ENCODE measurements at places on chromosomes 4 and X. TPM values are rescaled to one million over a fixed set of nuclear protein-coding genes. Genes with fewer than 3 reads are reported as not detected.

DNA sequence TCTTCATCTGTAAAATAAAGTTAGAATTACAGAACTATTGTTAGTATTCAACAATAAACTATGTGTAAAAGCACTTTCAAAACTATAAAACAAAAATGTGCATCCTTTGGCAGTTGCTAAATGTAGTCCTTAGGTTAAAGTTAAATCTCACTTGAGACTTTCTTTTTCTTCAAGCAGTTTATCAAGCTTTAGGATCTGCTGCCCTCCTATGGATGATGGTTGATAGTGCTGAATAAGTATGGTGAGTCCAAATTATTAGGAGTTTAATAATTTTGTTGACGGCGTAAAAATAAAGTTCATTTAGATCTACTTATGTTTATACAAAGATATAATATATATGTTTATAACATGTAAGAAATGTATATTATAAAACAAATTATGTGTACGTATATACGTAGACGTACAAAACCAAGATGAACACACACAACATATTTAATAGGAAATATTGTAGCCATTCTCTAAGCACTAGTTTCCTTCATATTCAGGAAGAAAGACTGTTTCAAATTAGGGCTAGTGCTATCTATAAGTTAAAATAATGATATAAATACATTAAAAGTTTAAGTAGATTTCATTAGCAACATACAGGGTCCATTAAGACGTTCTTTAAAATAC, 22.3 kb downstream of the UGT2A2 start:
- no peak overlapping the region for H3K27ac ChIP-seq
- no peaks in the 10 kb centered on the region for H3K27me3 ChIP-seq
- H3K4me3 ChIP-seq: no peak overlapping the region
- no peaks in the 10 kb centered on the region for H3K4me1 ChIP-seq
- DNase-seq: peak; percentile 77
- no peaks in the 10 kb centered on the region for H3K36me3 ChIP-seq

DNA sequence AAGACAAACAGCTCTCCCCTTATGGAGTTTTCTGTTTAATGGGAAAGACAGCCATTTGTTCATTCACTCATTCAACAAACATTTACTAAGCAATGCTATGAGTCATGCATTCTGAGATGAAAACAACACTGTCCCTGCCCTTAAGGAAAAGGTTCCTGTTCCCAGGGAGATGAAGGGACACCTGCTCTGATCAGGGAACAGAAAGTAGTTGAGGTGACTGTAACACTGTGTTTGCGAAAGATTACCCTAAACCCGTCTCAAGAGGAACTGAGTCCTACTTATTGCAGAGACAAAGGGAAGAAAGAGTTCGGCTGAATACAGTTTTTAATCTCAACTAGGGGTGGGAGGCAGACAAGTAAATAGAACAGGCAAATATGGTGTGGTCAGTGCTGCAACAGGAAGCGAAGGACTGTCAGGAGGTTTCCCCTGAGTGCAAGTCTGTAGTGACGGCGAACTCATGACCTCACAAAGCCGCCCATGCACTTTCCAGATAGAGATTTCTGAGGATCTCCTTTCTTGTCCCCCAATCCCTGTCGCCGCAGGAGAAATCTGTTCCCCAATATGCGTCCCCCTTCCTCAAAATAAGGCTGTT, 712 bp downstream of the STX18 start:
- H3K36me3 ChIP-seq: no peaks in the 10 kb centered on the region
- no peaks in the 10 kb centered on the region for H3K27me3 ChIP-seq
- no peak for DNase-seq
- peak overlapping the region; percentile 89 for H3K4me3 ChIP-seq
- H3K4me1 ChIP-seq: peaks cover 9% of the 10 kb centered on the region

GRCh38 chrX:24495700-24496099, 30.6 kb downstream of the PDK3 start:
- peaks cover 7% of the 10 kb centered on the region for H3K4me1 ChIP-seq
- DNase-seq: no peak
- H3K4me3 ChIP-seq: no peak overlapping the region
- no peaks in the 10 kb centered on the region for H3K36me3 ChIP-seq
- no peak overlapping the region for H3K27ac ChIP-seq

Gene GNRHR
- not detected for total RNA-seq

Gene TCEAL6
- not detected for total RNA-seq

Gene JCHAIN
- total RNA-seq: 355 TPM

Gene GAB1
- 38.0 TPM for total RNA-seq

Gene ADH1C
- total RNA-seq: 9.3 TPM

Gene CXCL11
- not detected for total RNA-seq

Gene BBS12
- 9.9 TPM for total RNA-seq

- H3K4me1 ChIP-seq: no peaks in the 10 kb centered on the region
- no peak for DNase-seq
- no peak overlapping the region for H3K27ac ChIP-seq
- H3K27me3 ChIP-seq: no peaks in the 10 kb centered on the region
- H3K36me3 ChIP-seq: no peaks in the 10 kb centered on the region
These were observed 80.5 kb downstream of the CLDN34 start for GRCh38 chrX:10047631-10048030.

- H3K27me3 ChIP-seq: no peaks in the 10 kb centered on the region
- H3K27ac ChIP-seq: no peak overlapping the region
- no peak overlapping the region for H3K4me3 ChIP-seq
- no peaks in the 10 kb centered on the region for H3K36me3 ChIP-seq
- no peaks in the 10 kb centered on the region for H3K4me1 ChIP-seq
These were observed 132.8 kb upstream of the MAP9 start for GRCh38 chr4:155509555-155509954.

DNA sequence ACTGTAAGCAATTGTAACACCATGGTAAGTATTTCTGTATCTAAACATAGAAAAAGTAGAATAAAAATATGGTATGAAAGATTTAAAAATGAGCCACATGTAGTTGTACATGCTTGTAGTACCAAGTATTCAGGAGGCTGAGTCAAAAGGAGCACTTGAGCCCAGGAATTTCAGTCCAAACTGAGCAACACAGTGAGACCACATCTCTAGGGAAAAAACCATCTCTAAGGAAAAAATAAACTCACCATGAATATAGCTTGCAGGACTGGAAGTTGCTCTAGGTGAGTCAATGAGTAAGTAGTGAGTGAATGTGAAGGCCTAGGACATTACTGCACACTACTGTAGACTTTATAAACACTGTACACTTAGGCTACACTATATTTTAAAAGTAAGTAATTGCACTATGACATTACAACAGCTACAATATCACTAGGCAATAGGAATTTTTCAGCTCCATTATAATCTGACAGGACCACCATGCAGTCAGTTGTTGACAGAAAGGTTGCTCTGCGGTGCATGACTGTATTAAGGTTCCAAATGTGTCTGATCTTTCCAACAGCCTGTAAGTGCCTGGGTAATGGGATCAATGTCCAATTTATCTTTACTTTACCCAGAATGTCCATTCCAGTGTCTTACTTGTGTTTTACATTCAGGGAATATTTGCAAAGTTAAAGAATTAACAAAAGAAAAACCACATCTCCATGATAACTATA, 28.9 kb upstream of the LRBA start:
- H3K36me3 ChIP-seq: no peaks in the 10 kb centered on the region
- H3K27me3 ChIP-seq: no peaks in the 10 kb centered on the region
- no peaks in the 10 kb centered on the region for H3K4me1 ChIP-seq

Gene ABCG2
- 4.7 TPM for total RNA-seq

Gene PHOX2B
- total RNA-seq: not detected
